ENCODE measurements at places on chromosomes 3 and 15.

DNA sequence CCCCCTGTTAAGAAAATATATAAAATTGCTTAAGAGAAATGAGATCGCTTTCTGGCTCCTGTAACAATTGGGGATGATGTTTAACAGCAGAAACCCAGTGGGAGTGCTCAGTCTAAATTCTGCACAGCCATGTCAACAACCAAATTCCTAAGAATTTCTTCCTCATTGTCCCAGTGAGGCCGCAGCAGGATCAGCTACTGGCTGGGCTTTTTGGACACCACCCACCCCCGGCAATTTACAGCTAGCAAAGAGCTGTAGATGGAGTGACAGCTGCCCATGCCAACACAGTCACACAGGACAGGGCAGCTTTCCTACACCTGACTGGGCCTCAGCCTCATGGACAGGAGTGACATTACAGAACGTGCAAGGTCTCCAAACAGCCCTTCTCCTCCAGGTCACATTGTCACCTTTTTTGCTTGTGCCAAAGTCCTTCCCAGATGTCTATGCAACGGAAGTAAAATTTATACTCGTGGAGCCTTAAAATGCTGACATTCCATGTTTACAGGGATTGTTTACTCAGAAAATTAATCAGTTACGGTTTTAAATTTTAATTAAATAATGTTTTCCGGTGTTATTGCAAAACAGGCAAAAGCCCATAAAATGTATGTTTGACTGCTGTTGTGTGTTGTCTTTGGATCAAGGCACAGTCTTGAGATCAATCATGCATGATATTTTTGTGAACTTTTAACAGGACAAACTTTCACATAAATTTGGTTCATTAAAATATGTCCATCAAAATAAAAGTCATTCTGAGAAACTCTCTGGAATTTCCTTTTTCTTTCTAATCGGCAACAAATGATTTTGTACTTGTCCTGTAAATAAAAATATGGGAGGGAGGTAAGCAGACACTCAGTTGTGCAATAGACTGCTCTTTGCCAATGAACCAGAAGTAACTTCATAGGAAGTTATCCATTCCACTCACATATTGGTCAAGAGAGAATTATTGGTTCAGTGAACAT is 943.2 kb downstream of the MCTP2 start:
- DNase-seq: no peak

DNA sequence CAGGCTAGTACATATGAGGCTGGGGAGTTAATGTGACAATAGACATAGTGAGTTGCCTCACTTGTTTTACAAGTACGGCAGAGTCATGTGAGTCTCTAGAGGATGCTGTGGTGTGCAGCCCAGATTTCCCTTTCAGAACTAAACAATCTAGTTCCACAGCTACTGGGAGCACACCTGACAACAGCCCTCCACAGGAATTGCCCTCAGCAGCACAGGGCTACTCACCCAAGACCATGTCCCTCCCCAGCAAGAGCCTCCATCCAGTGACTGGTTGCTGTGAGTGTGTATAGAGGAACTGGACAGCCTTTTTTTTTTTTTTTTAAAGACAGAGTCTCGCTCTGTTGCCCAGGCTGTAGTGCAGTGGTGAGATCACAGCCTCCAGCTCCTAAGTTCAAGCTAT is 40.2 kb upstream of the UBE2E2 start:
- DNase-seq: no peak

DNA sequence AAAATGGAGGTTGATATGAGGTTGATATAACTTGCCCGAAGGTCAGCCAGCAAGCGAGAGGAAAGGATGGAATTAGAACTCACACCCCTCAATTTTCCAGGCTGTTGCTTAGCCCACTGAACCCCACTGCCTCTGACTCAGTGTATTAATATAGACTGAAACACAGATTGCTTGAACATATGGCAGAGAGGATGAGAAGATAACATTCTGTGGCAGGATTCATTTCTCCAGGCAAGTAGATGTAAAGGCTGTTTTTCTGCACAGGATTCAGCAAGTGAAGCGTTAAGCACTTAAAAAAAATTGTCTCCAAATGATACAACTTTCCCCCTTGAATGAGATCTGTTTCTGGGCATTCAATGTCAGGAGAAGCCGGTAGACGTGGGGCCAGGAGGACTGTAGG is 335.2 kb downstream of the GAP43 start:
- DNase-seq: no peak

- DNase-seq: no peak
Measured at GRCh38 chr3:99970198-99970597, 144.1 kb downstream of the FILIP1L start.

- DNase-seq: no peak
Measured at GRCh38 chr15:73891328-73892315, 18.3 kb downstream of the TBC1D21 start.

DNA sequence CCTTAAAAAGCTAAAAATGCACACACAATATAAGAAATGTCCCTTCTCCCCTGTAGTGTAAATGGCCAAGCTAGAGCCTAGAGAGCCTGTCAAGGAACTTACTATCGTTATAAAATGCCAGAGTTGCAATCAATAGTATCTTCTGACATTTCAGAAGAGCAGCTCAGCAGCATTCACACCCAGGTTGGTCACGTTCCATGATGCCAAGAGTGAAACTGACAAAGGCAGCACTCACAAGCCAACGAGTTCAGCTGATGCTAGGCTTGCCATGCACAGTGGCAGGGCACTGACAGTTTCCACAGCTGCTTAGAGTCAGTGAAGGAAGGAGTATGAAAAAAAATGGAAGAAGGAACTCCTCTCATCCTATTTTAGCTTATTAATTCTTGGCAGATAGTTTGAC is 331.4 kb upstream of the CCDC54 start:
- peak; percentile 32 for DNase-seq

DNA sequence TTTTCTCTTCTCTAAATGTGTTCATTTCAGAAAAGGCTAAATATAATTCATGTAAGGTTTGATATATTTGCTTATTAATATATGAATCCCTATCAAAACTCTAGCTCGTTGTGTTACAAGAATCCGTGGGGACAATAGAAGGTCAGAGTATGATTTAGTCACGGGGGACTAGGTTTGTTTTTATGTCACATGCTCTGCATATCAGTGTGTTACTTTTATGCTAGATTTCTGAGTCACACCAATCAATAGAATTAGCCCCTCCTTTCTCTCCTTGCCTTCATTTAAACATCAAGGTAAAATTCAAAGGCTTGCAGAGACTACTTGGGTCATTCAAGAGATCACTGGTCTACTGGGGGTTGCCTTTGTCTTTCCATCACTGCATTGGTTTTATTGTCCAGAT is 636.1 kb downstream of the NR2F2 start:
- DNase-seq: no peak

DNA sequence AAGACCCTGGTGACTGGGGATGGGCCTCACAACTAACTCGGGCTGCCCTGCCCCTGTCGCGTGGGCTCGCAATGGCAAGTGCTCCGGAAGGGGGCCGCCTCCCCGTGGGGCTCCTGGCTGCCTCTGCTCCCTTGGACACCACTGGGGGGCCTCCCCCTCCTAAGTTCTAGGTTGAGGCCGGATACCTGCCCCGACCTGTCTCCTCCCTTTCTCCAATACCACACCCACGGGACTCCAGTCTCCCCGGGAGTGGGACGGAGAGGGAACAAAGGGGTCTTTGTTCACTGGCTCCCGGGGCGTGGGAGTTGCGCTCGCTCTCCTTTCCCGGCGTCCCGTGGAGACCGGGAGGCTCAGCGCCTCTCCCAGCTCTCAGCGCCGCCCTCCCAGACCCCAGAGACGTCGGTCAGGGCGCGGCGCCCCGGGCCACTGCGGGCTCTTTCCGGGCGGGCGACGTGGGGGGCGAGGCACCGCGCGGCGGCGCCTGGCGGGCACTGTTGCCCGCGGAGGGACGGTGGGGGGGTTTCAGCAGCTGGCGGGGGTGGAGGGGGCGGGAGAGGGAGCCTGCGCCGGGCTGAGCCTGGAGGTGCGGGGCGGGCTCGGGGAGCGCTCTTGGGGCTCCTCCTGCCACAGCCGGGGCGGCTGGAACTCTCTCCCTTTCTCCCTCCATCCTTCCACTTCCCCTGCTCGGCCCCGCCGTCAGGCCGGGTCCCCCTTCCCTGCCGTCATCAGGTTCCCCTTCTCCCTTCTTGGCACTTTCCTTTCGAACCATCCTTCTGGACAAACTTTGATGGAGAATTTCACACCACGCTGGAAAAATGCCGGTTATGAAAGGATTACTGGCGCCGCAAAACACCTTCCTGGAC is at the start of gene KCNH8:
Gene KCNH8 (plus strand): TSS at position 606 of the 863 bp plus-strand sequence. CDS start 210 bp downstream, at position 816.
- DNase-seq: peak; percentile 76

- DNase-seq: no peak
Measured at GRCh38 chr15:67134067-67134838, 68.9 kb downstream of the SMAD3 start.

- DNase-seq: no peak
Measured at GRCh38 chr3:171328419-171329082, 131.7 kb downstream of the TNIK start.

DNA sequence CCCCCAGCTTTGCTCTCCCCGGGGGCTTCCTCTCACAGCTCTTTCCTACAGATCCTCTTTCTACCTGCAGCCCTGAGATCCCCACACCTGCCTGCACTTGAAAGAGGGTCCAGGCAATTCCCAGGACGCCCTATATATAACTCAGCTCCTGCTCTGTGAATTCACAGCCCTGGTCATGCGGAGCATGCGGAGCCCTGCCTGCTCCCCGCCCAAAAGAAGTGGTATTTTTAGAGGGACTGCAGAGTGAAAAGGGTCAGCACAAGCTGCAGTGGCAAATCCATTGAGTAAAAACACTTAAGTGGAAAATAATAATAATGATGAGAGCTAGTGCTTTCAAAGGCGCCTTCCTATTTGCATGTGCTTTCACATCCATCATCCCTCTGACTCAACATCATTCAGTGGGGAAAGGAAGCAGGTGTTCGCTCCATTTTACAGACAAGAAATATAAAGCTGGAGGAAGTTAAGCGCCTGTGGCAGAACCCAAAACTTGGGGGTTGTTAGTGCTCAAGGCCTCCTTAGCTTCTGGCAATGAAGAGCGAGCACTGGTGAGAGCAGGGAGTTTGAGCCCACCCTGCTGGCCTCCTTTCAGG is 76.3 kb upstream of the LIPC start:
- DNase-seq: no peak

DNA sequence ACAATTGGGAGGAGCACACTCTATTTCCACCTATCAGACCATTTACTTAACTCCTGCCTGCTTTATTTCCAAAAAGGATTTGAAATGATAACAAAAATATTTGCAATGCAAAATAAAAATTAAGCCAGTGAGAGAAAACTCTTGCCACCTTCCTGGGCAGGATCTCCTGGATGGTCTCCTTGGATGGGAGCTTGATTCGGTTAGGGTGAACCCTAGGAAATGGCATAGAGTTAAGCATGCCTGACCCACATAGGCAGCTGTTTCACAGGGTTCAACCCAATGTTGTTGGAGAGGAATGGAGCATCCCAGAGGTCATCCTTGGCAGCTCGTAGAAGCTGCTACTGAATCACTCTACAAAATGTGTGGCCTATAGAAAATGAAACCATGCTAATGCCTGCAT is 83.8 kb downstream of the TGFBR2 start:
- DNase-seq: no peak

DNA sequence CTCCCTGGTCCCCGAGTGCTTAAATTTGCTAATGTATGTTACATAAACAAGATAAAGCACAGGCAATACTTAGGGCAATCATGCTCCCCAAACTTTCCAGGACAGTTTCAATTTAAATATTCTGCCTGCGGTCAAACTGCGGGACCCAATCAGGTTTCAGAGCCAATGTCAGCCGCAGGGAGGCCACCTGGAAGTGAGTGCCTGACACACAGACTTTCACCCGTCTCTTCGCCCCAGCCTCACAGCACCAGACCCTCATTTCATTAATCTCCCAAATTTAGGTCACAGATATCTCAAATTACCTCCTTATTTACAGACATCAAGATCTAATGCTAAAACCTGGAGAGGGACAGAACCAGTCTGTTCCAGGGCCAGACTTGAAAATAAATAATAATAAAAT is 107.2 kb upstream of the ALDH1A3 start:
- DNase-seq: no peak

DNA sequence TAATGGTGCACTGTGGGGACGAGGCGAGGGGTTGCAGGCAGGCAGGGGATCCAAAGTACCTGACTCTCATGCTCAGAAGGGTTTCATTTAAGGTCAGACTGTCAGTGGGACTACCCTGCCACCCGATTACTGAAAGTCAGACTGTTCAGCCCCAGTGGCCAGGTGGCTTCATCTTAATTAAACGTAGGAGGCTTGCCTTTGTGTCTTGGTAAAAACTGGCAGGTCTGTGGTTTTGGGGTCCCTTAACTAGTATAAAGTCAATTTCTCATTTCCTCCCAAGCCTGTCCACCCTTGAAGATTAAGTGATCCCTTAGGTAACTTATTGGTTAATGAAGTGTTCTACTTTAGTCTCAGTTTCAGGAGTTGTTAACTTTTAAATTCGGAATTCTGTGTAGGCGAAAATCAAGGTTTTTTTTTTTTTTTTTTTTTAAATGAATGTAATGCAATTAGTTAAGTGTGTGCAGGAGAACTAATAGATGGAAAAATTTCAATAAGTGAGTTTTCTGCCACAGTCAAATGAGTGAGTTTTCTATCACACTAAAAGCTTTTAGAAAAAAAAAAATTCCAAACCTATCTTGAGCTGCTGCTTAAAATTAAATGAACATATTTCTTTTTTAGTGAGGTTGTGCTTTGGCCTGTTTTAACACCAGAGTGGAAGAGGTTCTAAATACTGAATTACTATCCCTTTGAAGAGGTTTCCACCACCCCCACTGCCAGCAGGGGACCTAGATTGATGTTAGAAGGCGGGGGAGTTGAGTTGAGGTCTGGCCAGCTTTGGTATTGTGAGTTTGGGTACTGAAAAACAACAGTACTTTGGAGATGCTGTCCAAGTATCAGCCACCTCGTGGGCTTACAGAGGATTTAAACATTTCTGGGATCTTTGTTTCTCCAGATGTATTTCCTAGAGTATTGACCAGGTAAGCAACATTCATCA is 15.2 kb downstream of the ITPR1 start:
- DNase-seq: no peak

GRCh38 chr3:71968544-71968943 is 183.6 kb upstream of the PROK2 start:
- DNase-seq: no peak

DNA sequence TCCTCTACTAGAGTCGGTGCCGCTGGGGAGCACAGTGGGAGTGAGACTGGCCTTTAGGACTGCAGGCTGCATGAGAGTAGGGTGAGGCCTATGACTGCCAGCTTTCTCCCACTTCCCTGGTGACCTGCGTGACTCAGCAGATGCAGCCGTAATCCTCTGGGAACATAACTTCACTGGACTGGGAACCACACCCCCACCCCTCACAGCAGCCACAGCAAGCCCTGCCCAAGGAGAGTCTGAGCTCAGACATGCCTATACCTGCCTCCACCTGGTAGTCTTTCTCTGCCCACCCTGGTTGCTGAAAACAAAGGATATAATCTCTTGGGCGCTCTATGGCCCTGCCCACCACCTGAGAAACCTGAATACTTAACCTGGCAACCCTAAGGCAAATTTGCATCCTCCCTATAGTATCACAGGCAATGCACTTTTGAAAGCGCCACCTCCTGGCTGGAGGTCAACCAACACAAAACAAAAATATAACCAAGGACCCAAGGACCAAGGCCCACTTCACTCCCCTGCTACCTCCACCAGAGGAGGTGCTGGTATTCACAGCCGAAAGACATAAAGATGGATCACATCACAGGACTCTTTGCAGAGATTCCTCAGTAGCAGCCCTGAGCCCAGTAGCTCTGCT is 308.9 kb downstream of the CTNNB1 start:
- DNase-seq: no peak

GRCh38 chr3:12884186-12884680 is 42.9 kb upstream of the RPL32 start:
- peak; percentile 54 for DNase-seq
